Activated gamma-delta T cell (primary cell): ENCODE measurements at places on chromosomes 4 and X.

GRCh38 chr4:100962698-100963097 is 384.6 kb downstream of the PPP3CA start:
- no peak for DNase-seq

GRCh38 chr4:20901851-20902250 is 201.6 kb downstream of the PACRGL start:
- DNase-seq, result no peak

DNA sequence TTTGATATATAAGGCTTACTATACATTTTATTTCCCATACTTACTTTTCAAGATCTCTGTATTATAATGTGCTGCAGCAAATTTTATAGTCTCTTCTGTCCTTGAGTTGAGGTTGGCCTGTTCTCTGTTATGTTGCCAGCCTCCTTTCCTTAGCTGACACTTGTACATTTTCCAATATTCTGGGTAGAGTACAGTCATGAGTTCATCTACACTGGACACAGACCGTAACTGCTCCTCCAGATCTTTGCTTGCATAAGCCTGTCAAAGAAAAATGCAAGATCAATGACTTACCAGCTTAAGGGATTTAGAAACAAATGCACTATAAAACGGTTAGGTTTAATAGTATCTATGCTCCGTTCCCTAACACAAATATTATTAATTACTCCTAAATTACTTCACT is 63.2 kb downstream of the VEGFC start:
- no peak for DNase-seq

DNA sequence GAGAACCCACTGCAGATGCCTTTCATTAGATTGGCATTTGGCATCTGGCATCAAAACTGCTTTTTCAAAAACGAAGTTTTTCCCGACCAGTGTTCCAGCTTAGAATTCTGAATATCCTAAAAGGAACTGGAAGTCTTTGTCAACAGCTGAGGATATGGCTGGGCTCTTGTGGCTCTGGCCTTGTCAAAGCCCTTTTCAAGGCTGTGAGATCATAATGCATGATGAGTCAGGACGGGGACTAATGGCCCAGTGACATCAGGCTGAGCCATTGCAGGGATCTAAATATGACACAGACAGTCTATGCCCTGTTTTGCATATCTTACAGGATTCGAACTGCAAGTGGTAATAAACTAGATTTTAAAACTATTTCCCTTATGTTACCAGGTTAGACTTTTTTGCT is 306.4 kb downstream of the PTTG2 start:
- no peak for DNase-seq
